ENCODE measurements at places on chromosomes 3 and 15.
A peak's percentile ranks its signal among the peaks of the same experiment; 100 is the strongest.

DNA sequence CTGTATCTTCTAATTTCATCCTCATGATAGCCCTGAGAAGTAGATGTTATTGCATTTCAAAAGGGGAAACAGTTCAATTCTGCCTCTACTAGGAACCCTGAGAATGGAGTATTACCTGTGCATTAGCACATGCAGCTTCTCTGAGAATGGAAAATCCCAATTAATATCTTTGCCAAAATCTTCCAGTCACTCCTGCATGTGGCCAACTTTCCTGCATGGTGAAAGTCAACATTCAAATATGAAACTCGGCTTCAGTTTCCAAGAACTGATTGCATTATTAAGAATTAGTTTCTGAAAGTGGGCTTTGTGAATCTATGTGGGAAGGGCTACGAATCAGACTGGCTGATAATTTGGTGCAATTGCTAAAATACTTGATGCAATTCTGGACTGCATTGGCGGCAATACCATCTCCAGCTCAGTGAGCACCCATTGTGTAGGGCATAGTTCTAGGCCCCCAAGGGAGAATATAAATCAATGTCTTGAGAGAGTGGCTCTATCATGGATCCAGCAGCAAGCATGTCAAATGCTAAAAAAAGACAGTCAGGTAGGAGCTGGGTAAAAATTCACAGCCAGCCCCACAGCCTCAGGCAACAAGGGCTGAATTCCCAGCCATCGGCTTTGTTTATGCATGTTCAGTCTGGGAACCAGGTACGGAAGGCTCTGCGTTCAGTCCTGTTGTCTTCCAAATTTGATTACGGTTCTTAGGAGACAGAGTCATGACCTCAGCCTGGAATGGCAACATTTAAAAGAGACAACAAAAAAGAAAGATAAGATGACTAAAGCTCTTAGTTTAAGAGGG lies 18.8 kb upstream of the BCL6 start:
- no peak for DNase-seq

GRCh38 chr15:81740416-81740815 lies 305.4 kb downstream of the MEX3B start:
- no peak for DNase-seq

- DNase-seq = no peak
Measured at GRCh38 chr3:129460155-129460554, 20.1 kb downstream of the IFT122 start.

GRCh38 chr3:132008837-132009236 lies 26.0 kb downstream of the CPNE4 start:
- DNase-seq = no peak

DNA sequence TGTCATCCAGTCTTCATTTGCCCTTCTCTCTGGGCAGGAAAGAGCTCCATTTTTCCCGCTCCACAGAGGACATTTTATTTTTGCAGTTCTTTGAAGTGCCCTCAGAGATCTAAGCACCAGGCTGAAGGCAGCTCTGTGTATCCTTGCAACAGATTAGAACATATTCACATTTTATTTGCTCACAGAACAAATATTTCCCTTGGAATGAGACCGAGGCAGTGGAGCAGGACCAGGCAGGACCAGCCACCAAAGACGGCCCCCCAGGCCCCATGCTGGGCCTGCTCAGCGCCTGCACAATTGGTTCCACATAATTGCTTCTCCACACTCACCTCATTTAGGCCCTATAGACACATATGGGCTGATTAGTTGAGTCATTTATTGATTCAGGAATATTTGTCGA lies 15.7 kb upstream of the ETV5 start:
- DNase-seq = no peak

GRCh38 chr3:108845709-108846293 lies 23.2 kb downstream of the TRAT1 start:
- no peak for DNase-seq

DNA sequence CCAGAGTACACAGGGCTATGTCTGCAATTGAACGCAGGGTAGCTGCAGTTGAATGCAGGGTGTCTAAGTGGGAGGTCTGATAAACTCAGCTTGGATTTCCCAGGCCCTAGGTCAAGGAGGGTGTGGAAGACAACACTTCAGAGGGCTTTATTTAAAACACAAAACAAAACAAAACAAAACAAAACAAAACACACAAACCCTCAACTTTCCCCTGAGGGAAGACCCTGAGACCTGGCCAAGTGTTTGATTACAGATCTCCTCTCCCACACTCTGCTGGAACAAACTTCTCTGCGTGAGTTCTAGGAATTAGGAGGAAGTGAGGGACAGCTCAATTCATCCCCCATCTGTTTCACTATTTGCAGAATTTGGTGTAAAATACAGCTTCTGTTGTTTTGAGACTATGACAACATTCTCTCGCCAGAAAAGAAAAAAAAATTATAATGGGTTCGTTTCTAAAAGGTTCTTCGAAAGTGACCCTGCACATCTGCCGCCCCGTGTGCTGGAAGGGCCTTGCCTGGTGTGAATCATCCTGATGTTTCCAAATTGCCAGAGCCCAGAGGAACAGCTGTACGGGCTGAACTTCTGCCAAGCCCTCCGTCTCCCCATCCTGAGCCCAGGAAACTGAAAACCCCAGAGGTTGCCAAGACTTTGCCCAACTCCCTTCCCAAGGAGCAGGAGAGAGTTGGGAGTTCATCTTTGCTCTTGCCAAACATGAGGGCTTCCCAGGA lies 73.3 kb upstream of the RAD18 start:
- peak; percentile 13 for DNase-seq

DNA sequence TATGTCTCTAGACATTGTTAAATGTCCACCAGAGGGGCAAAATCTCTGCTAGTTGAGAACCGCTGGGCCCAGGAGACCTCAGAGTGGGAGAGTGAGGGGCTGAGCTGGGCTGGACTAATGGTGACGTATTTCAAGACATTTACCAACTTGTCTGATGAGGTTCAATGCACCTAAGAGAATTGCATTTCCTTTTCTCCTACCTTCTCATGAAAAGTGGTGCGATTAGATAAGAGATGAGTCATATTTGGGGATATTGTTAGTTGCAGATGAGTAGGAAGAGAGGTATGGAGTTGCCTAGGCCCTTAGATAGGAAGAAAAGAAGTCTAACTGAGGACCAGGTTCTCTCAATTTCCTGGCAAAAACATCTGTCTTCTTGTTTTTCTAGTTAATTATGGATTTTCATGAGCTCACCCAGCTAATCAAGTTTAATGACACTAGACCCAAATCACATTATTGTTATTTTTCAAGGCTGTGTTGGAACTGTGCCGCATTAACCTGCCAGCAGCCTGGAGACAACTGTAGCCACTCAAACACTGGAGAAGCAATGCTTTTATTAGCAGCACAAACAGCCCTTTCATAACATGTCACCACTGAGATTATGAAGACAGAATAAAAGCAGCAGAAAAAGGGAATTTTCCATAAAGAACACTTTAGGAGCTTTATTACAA lies 144.2 kb downstream of the PDCD6IP start:
- no peak for DNase-seq

- no peak for DNase-seq
Measured at GRCh38 chr3:121747976-121748375, 1.6 kb downstream of the GOLGB1 start.

GRCh38 chr3:32816439-32817256 lies 1.1 kb upstream of the TRIM71 start:
- peak; percentile 6 for DNase-seq

DNA sequence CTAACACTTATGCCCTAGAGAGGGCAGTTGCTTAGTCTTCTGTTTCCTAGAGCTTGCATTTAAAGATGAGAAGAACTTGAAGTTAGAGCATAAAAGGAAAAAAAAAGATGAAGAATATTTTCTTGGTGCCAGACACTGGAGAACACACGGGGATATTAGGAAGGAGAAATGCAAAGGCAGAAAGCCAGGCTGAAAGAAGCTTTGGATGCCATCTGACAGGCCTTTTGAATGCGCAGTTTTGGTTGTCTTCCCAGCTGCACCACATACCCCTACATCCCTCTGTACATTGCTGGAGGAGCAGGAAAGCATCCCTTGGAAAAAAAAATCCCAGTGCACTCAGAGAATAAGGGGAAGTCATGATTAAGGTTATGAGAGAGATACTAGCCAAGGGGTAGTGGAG lies 378.9 kb downstream of the GAP43 start:
- DNase-seq = no peak

DNA sequence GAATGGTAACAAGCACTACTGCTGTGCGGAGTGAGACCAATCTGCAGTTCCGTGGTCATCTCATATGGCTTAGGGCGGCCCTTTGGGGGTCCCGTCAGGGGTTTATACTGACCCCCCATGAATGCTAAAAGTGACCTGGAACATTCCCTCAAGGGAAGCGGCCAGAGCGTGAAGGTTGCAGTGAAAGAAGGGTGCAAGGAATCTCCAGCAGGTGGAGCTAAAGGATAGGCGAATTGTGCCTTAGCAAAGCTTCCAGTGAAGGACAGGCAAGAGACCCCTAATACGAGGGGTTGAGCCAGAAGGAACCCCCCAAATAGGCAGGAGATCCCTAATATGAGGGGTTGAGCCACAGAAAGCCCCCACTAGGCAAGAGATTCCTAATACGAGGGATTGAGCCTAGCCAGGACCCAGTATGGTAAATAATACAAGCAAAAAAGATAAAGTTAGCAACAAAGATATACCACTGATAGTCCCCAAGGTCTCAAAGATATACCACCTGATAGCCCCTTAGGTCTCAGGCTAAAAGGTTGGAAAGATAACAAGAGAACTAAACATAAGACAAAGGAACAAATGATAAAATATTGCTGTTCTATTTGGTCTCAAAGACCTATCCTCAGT lies 32.8 kb downstream of the ZNF589 start:
- peak; percentile 75 for DNase-seq

GRCh38 chr3:9721700-9722060 lies 9.9 kb upstream of the BRPF1 start:
- peak; percentile 20 for DNase-seq

DNA sequence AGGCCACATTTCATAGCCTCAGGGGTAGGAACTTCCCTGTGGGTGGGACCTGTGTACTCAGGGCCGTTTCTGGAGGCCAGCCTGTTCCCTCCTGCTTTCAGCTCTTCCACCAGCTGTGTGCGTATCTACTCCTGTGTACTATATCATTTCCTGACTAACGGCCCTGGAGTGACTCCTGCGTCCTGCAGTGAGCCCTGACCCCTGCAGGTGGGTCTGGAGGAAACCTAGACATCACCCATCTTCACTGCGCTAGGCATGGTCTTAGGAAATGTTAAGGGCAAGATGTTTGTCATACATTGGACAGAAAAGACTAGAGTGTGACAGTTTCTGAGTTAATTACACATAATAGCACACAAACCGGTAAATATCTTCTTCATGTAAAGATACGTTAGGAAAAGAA lies 297.3 kb downstream of the GABRB3 start:
- DNase-seq = no peak
